ENCODE measurements at places on chromosomes 11 and 22.

DNA sequence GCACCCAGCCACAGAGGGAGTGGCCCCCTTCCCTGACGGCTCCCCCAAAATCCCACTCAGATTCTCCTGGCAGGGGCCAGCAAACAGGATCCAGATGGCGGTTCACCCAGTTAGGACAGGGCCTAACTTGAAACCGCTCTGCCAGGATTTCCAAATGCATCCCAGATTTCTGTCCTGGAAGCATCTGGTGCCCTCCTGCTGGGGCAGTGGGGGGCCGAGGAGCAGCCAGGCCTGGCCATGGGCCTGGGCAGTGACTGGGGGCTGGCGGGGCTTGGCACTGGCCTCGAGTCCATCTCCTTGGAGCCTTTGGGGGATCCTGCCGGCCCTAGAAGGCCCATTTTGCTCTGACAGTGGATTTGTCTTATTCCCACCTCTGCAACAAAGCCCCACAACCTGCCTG lies 17.9 kb upstream of the EMID1 start:
- DNase-seq = no peak

DNA sequence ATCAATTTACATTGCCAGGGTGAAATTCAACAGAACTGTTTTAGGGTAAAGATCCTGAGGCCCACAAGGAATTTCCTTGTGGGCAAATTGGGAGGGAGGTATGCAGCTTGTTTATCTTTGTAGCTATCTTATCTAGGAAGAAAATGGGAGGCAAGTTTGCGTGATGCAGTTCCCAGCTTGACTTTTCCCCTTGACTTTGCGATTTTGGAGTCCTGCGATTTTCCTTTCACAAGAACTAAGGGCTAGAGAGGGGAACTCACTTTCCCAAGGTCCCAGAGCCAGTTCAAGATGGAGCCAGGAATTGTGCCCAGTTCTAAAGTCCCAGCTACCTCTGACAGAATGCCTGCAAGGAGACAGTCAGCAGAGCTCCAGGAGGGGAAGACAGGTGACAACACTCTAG lies 30.7 kb downstream of the RIBC2 start:
- no peak for DNase-seq

GRCh38 chr22:50058906-50059880 lies 1.1 kb upstream of the TTLL8 start:
- peak; percentile 25 for DNase-seq

- no peak for DNase-seq
These were observed 143.0 kb downstream of the TBC1D22A start for GRCh38 chr22:46905415-46905814.

DNA sequence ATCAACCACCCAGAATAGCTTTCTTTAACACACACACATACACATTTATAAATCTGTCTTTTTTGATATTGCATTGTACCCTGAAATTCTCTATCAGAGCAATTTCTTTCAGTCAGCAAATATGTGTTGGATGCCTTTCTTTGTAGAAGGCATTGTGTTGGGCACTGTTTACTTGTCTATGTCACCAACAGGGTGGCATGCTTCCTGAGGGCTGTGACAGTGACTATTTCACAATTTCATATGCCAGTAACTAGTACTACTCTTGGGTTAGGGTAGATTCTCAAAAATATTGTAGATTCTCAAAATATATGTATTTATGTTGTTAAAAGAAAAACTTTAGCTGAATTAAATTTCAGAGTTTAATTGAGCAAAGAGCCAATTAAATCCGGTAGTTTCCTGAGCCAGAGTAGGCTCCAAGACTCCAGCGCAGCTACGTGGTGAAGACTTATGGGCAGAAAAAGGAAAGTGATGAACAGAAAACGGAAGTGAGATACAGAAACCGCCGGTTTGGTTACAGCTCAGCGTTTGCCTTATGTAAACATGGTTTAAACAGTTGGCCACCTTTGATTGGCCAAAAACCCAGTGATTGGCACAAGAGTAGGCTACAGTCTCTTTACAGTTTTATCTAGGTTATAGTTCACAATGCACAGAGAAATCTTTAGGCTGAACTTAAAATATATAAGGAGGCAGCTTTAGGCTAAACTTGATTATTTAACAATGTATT lies 723.3 kb downstream of the NTM start:
- no peak for DNase-seq

GRCh38 chr22:22583030-22583429 lies 24.0 kb upstream of the PRAME start:
- no peak for DNase-seq

DNA sequence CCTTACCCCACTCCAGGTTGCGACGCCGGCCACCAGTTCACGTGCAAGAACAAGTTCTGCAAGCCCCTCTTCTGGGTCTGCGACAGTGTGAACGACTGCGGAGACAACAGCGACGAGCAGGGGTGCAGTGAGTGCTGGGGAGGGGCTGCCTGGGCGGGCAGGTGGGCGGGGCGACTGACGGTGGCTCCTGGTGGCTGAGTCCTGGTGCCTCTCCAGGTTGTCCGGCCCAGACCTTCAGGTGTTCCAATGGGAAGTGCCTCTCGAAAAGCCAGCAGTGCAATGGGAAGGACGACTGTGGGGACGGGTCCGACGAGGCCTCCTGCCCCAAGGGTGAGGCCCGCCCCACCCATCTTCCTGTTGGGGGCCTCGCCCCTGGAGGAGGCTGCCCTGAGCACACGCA lies 38.7 kb downstream of the ST14 start:
- no peak for DNase-seq

Data from myocyte (in vitro differentiated cells).